Left lung (tissue), 14 donors: ENCODE measurements at places on chromosomes 12 and 14. TPM values are rescaled to one million over a fixed set of nuclear protein-coding genes. Genes with fewer than 3 reads are reported as not detected.

Gene STYK1
- 1.9 TPM for total RNA-seq

Gene SPX
- 0.44 TPM for total RNA-seq

Gene TMEM229B
- 3.1 TPM for total RNA-seq

Gene ATL1
- total RNA-seq, result 7.4 TPM

Gene TAS2R13
- 1.0 TPM for total RNA-seq

- peak; percentile 10 for DNase-seq
Measured at GRCh38 chr12:42326541-42327226, 717 bp downstream of the PPHLN1 start.

DNA sequence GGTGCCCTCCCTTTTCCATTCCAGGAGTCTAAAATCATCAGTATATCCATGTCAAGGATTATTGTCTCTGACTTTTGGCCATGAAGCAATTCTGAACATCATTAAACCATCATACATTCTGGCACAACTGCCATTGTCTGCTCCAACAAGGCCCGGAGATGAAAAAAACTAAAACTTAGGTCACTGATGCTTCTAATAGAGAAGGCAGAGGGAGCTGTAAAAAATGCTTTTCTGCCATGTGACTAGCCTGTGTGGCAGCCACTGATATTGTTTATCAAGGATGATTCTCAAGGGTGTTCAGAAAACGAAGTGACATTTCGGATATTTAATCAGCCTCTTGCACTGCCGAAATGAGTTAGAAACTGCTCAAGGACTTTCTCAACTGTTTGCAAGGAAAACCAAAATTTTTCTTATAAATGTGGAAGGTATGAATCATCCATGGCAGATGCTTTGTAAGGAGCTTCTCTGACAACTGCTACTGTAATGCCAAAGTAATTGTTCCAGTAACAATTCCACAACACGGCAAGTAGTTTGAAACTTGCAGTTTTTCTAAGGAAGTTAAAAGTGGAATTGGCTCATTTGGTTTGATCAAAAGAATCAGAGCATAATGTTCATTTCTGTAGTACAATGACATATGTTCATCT lies 1076.5 kb upstream of the FLRT2 start:
- DNase-seq, result no peak

DNA sequence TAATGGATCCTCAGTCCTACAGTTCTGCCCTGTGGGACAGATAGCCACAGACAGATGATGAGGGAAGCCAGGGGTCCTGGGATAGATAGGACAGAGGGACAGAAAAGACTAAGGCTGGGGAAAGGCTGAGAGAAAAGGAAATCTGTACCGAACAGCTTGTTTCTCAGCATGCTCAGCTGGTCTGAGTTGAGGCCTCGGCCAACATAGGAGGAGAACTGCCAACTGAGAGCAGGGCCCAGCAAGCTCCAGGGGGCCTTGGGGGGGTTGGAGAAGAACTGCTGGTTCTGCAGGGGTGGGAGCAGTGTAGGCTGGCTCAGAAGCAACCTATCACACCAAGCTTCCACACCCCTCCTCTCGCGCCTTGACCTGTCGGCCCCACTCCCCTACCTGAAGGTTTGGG lies 10.1 kb downstream of the IL23A start:
- no peak for DNase-seq

- no peak for DNase-seq
Measured at GRCh38 chr12:58761308-58761707, 159.0 kb downstream of the LRIG3 start.

DNA sequence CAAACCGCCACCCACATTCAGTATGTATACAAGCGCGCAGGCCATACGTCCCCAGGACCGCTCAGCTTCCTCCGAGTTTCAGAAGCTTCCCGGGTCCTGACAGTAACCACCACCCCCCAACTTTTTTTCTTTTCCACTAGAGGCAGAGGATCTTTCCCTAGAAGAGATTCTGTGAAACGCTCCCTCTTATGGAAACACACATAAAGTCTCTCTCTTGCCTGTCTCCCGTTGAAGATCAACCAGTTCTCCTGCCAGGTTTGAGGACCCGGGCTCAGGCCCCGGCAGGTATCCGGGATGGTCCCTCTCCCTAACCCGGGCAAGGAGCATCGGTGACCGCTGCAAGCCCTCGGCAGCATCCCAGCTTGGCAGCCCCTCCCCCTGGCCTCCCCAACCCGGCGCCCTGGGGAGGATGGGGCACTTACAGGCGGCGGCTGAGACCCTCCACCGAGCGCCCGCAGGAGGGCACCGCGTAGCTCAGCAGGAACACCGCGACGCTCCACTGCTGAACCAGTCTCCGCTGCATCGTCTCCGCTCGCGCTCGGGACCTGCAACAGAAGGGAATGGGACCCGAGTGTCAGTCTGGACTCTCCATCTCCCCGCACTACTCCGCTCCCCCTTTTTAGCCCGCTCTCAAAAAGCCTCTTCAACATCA lies 3.4 kb downstream of the PTHLH start:
- DNase-seq, result no peak

- DNase-seq, result no peak
Measured at GRCh38 chr12:1517734-1518525, 76.5 kb downstream of the FBXL14 start.

- DNase-seq, result no peak
Measured at GRCh38 chr12:46453428-46453827, 80.9 kb upstream of the SLC38A2 start.

- DNase-seq, result no peak
Measured at GRCh38 chr12:108751821-108752220, 20.5 kb upstream of the CORO1C start.

DNA sequence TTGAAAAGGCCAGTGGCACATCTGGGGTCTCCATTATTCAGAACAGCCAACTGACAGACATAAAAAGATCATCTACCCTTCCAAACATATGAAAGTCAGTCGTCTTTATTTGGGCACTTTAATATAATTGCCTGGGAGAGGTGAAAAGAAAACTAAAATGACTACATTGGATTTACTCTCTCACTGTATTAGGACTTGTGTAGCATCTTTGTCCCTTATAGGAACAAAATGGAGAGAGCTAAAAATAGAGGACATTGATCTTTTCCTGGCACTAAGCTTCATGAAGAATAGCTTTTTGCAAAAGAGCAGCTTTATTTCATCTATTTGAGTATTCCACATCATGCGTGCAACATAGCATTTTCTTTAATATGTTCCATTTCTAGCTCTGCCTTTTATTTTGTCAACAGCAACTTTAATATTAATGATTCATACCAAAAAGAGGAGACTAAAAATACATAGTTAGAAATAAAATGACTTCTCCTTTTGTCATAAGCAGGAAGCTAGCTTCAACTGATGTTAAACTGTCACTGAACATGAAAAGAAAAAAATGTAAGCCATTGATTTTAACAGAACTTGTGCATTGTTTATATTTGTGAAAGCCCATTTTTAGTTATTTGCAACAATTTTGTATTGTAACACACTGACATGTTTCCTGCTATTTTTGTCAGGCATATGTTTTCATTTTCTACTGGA lies 254.6 kb downstream of the SEC23A start:
- DNase-seq, result no peak

DNA sequence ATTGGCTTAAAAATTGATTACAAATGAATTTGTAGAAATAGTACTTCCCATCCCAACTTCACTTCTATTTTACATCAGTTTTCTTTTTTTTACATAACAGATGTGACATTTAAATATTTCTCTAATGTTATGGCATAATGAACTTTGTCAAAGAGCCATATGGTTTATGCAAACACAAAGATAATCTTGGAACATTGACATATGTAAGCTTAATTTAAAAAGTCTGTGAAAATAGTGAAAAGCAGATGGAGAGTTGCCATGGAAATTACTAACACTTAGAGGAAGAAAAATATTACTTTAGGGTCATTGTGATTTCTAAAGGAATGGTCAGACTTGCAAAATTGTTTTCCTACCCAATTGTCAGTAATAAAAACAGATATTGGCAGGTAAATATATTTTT lies 232.4 kb downstream of the AEBP2 start:
- DNase-seq, result no peak

- DNase-seq, result no peak
Measured at GRCh38 chr12:119914666-119915065, 37.5 kb upstream of the CIT start.

- DNase-seq, result no peak
Measured at GRCh38 chr14:77979171-77979570, 179.3 kb downstream of the ADCK1 start.

DNA sequence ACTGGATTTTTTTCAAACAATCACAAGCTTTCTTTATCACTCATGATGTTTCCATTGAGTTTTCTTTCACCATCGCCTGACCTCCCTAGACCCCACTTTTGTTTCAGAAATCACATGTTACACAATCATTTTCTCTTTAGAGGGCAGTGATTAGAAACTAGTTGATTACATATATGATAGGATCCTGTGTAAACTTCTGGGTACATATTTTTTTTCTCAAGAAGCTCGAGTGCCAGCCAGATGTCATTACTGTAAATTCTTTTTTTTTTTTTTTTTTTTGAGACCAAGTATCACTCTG lies 62.4 kb upstream of the PSMA6 start:
- DNase-seq, result no peak

DNA sequence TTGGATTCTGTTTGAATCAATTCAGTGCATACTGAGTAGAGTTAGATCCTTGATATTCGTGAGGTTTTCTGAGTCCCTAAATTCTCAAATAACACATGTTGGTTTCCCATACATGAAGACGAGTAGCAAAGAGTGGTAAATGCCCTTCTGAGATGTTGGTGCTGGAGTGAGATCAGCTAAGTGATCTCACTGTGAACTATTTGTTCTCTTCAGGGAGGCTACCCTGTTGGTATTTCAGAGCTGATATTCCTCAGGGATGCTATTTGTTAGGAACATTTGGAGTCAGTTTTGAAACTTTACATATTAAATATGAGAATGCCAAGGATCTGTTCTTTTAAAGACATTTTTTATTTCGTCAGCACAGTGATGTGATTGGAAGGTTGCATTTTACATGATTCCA lies 54.7 kb downstream of the SUSD6 start:
- DNase-seq, result no peak

DNA sequence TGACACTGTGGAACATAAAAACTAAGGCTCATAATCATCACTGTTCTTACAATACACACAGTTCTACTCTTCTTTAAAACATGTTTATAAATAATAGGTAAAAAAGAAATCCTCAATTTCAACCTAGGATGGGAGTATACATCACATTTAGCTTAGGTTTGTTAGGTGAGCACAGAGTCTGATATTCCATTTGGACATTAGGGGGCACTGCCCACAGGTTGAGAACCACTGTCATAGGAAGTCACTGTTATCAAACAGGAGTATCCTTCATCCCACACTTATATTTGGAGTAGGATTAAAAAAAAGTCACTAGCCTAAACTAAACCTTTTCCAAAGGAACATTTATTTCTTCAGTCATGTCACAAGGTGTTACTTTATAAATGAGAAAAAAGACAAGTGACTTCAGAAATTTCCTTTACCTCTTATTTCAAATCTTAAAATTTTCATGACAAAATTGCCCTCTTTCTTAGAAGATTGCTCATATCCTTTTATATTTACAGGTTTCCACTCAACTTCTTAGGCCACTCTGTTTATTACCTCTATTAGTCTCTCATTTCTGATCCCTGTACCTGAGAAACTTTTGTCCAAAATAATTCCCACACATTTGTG lies 240.6 kb downstream of the CPNE8 start:
- DNase-seq, result no peak

DNA sequence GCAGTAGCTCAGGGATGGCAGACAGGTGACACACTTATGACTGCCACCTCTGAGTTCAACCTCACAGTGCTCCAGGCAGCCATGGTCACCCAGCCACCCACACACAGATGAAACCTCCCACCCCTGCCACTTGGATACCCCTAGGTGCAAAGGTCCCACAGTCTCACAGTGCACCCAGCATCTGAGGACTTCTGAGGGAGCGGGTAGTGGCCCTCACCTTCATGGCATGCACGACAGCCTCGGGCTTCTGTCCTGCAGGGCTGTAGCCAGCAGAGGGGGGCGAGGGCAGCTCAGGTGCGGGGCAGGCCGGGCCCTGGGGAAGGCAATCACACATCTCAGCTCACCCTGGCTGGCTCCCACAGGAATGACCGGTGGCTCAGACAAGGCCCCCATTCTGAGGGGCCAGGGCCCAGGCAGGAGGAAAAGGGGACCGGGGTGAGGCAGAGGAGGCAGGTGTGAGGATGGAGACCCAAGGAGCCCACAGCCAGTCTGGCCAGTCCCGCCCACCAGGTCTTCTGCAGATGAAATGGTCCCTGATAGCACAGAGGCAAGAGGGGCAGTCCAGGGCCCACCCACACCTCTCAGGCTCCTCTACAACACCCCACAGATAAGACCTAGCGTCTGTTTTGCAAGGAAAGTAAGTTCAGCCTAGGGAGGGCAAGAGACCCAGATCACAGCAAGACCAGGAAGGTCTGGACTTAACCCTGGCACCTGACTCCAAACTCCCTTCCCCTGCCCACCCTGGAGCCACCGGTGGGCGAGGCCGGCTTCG lies 35.8 kb downstream of the CCNK start:
- peak; percentile 63 for DNase-seq

DNA sequence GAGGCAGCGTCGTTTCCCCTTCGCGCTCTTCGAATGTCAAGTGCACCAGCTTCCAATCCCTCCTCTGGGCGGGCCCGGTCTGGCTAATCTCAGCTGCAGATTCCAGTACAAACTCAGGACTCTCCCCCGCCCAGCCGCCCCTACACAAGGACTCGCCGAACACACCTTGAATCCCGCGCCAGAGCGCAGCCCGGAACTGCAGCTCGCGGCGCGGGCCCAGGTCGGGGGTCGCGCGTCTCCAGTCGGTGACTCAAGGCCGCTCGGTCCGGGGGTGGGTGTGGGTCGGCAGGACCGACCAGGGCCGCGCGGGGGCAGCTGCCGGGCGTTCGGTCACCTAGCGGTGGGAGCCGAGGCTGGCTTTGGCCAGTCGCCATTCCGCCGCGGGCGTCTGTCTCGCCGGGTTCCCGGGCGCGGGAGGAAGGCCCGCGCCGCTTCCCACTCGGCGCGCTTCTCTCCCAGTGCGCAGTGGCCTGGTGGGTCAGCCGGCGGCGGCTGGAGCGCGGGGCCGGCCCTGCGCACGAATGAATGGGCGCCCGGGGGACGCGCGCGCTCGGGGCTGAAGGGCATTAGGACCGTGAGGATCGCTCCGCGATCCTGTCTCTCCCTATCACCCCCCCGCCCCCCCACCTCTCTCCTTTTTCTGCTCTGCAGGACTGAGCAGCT lies at the start of gene GALNT16:
TSS of gene GALNT16 (plus strand) at position 632 of the 663 bp plus-strand sequence. CDS start 133 bp downstream, outside the sequence.
- DNase-seq, result no peak

- no peak for DNase-seq
Measured at GRCh38 chr12:107127482-107128430, 34.4 kb upstream of the CRY1 start.

GRCh38 chr12:132886529-132887477 lies 602 bp downstream of the CHFR start:
- DNase-seq, result no peak

GRCh38 chr12:4991373-4991772 lies 52.3 kb upstream of the KCNA5 start:
- DNase-seq, result no peak

DNA sequence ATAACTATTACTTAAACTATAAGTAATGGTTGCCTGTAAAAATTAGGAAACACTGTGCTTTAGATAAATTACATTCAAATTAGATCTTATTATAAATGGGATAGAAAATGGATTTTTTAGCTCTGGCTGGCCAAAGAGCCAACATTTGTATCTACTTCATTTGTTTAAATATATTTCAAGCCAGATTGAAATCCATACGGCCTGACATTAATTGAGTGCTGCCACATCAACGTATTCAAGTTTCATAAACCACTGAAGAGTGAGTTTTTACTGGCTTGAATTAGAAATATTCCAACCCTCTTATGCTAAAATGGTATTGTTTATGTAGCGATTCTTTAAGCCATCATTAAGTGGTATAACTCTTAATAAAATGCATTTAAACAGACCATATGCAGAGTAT lies 133.3 kb downstream of the VRK1 start:
- DNase-seq, result no peak
